A172 (cell line): ENCODE measurements at places on chromosomes 2 and 18. TPM values are rescaled to one million over a fixed set of nuclear protein-coding genes. Genes with fewer than 3 reads are reported as not detected.

The FTCDNL1 gene
- total RNA-seq = 2.9 and 4.2 TPM in 2 replicates

The SERPINB4 gene
- total RNA-seq = not detected in 2 replicates

The MEP1B gene
- total RNA-seq = not detected in 2 replicates

The RAD51AP2 gene
- 0.17 TPM in 1 of 2 replicates, not detected in the other for total RNA-seq

The SPHKAP gene
- not detected in 2 replicates for total RNA-seq

The DOK6 gene
- not detected in 2 replicates for total RNA-seq

The RGPD4 gene
- not detected in 2 replicates for total RNA-seq

The CAVIN2 gene
- 136 and 177 TPM in 2 replicates for total RNA-seq
